Fibroblast of the aortic adventitia (primary cell): ENCODE measurements at places on chromosomes 5 and 9.
A peak's percentile ranks its signal among the peaks of the same experiment; 100 is the strongest.

- peak; percentile 44 for DNase-seq
Observed at GRCh38 chr9:137685741-137686420, 67.1 kb downstream of the EHMT1 start.

GRCh38 chr9:90251316-90251715, 391.3 kb downstream of the DIRAS2 start:
- no peak for DNase-seq

- DNase-seq, result no peak
Observed at GRCh38 chr9:90815183-90815943, 13.7 kb downstream of the SYK start.

DNA sequence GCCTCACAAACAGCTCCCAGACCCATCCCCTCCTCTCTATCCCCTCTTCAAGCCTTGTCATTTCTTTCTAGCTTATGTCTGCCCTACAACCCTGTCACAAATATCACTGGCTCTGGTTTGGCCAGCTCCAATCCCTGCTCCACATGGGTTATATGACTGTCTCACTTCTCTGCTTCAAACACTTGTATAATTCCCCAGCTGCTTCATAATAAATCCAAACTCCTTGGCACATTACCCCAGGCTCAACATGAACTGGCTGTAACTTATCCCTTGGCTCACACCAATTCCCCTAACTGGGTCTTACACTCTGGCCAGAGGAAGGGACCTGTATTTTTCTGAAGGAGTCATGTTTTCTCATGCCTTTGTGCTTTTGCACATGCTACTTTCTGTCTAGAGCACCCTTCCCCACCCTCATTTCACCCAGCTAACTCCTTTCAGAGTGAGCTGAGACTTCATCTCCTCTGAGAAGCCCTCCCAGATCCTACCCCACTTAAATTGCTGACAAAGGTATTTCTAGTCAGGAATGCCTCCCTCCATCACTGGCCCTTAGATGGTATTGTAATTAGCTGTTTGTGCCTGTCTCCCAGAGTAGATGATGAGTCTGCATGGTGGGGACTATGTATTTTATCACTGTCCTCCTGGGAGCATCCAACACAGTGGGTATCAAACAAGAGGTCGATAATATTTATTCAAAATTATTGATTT, 5.3 kb downstream of the PRXL2C start:
- no peak for DNase-seq

DNA sequence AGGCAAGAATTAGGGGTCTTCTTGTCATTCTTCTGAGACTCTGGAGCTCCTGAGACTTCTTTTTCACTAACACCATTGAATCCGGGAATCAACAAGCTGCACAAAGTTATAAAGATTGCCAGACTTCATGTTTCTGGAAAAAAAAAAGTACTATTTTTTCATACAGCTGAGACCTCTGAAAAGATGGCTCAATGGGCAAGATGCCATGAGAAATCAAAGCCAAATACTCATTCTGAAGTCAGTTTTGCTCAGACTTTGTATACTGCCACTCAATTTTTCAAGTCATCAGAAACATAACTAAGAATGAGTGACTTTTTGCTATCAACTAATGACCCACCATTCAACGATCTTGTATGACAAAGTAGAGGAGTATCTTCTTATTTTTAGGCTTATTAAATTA, 512.0 kb downstream of the RAB3C start:
- DNase-seq, result no peak

DNA sequence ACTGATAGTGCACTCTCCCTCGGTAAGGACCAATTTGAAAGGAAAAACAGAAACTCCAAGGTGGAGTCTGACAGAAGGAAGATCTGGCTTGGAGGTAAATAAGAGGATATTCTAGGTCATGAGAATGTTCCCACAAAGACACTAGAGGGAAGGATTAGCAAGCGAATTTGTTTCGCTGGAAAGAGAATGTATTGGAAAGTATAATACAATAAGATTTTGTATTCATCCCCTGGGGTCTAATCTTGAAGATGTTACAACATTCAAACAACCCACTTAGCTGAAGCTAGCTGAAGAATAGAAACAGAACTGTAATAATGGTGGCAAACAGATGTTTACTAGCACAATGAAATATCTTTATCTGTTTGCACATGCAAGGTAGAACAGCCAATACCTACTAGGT, 158.7 kb downstream of the GNAQ start:
- no peak for DNase-seq

DNA sequence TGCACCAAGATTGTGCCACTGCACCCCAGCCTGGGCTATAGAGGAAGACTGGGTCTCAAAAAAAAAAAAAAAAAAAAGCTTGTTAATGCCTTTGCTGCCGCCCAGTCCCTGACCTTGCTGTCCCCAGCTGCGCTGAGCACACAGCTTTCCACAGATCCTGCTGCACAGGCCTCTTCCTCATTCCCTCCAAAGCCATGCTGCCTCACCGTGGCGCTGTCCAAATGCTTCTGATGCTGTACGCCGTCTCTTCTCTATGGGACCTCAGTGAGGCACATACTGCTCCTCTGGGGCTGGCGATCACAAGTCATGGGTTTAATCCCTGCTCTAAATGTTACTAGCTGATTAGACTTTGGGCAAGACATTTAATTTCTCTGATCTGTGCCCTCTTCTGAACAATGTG, 234.1 kb downstream of the FBXL7 start:
- DNase-seq, result no peak

GRCh38 chr9:113177251-113177650, 26.4 kb downstream of the SLC31A2 start:
- DNase-seq, result no peak

GRCh38 chr5:31196309-31196708, 2.8 kb downstream of the CDH6 start:
- DNase-seq, result peak; percentile 68

GRCh38 chr5:171444582-171444981, 25.1 kb downstream of the FGF18 start:
- no peak for DNase-seq

- no peak for DNase-seq
Observed at GRCh38 chr5:176187276-176188062, 50.8 kb upstream of the SIMC1 start.

- no peak for DNase-seq
Observed at GRCh38 chr5:20497356-20497755, 509.4 kb upstream of the CDH18 start.

GRCh38 chr9:79152306-79152705, 419.5 kb upstream of the TLE4 start:
- DNase-seq, result peak; percentile 12

DNA sequence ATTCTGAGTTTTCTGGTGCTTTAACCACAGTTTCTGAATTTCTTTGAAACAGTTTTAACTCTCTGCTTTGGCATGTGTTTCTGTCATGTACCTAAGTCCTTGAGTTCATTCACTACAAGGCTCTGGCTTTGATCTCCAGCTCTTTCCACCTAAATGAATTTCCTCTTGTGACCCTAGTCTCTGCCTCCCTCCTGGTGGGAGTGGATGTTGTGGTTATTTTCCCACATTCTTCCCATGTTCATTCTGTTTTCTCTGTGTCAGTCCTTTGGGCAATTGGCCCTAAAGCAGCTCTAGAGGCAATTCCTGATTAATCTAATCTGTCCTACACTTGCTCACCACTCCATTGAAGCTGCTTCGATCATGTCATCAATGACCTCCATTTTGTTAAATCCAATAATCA, 28.4 kb upstream of the DPYSL3 start:
- no peak for DNase-seq

DNA sequence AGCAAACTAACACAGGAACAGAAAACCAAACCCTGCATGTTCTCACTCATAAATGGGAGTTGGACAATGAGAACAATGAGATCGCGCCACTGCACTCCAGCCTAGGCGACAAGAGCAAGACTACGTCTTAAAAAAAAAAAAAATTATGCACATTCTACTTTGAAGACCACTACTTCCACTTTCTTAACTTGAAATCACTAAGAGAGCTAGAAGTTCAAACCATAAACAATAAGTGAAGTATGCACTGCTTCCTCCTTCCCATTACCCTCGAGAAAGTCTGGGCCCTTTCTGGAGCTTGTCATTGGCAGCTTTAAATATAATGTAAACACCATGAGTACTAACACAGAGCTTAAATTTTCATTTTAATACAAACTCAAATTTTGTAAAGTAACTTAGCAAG, 94.9 kb downstream of the TLE1 start:
- DNase-seq, result no peak

GRCh38 chr9:137956039-137956438, 78.5 kb downstream of the CACNA1B start:
- no peak for DNase-seq

DNA sequence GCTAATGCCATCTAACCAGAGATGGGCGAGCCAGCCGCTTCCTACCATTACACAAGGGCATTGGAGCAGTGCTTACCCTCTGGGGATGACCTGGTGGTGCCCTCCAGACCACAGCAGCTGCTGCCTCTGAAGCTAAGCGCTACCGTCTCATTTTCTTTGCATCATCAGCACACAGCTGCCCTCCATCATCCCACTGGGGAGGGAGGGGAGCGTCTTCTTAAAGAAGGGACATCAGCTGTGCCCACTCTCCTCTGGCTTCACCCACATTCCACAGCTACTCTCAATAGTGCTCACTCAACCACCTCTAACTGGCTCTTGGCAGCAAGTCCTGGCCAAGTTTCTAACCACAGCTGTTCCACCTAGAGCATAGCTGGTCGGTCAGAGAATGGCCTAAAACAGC, 503.4 kb downstream of the NFIB start:
- peak; percentile 67 for DNase-seq

DNA sequence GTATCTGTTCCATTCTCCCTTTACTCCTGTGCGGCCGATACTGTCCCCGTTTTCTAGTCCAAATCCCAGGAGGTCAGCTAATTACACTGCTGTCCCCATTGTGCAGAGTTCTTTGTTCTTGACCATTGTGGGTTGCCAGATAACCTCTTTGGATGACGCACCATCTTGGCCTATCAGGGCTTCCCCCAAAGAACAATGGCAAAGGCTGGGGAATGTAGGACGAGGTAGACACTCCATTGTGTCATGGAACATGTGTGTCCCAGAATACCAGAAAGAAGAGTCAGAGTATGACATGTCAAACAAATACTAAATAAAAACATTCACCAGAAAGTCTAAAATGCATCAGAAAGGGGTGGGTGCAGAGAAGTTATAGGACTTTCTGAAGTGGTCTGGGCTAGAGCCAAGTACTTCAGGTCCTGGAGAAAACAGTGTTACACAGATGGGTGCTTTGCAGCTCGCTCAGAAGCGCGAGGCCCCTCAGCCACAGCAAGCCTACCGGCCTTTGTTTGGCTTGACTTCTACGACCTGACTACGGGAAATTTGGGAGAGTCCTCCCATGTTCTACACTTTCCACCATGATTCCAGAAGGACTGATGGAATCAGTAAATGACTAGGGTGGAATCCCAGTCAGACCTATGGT, 83.2 kb upstream of the SSBP2 start:
- no peak for DNase-seq

- no peak for DNase-seq
Observed at GRCh38 chr5:25500635-25501034, 855.9 kb upstream of the CDH10 start.

DNA sequence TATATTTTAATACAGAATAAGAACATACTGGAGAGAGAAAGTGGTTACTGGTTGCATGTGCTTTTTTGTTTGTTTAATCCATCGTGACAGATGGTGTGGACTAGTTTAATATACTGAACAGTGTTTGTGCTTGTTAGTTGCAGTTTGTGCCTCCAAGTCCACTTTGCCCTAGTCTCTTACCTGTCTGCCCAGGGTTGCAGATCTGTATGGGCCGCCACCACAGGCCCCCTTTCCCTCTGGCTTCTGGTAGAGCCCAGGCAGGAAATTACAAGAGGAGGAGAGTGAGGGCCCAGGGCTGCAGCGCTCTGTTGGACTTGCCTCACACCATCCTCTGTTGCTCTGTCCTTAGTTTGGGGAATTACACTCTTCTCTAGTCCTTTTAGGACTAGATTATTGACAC, 166.4 kb downstream of the KDM4C start:
- no peak for DNase-seq

- DNase-seq, result no peak
Observed at GRCh38 chr9:124415852-124416484, 726 bp upstream of the PSMB7 start.

GRCh38 chr5:72154076-72154756, 46.9 kb downstream of the MAP1B start:
- no peak for DNase-seq

GRCh38 chr9:101097210-101097609, 68.7 kb downstream of the PLPPR1 start:
- no peak for DNase-seq

DNA sequence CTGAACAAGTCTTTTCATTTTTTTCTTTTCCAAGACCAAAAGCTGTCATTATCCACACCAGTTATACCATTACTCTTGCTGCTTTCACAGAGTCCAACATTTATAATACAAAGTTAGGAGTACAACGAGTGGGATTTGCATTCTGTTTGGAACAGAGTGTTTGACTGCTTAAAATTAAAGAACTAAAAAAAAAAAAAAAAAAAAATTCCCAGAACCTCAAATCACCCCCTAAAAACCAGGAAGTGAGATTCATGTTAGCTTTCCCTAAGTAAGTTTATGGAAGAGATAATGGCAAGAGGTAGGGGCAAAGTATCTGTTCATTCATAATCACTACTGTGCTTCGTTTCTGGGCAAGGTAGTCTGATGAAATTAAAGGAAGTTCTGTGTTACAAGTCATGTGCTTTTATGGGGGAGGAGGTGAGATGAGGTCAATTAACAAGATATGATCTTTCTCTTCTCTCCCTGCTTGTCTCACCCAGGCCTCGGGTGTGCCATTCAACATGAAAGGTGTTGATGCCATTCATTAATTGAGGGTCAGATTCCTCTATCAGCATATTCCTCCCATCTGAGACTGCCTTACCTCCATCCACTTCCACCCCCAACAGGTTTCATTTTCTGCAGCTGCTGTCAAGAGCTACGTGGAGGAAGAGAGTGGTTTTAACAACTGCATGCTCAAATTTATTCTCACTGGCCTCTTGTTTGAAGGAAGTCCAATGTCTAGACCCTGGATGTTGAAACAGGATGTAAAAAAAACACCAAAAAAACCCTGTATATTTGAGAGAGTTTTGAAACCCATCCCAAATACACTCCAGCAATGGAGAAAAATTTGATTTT, 58.1 kb downstream of the MARCHF3 start:
- peak; percentile 38 for DNase-seq

DNA sequence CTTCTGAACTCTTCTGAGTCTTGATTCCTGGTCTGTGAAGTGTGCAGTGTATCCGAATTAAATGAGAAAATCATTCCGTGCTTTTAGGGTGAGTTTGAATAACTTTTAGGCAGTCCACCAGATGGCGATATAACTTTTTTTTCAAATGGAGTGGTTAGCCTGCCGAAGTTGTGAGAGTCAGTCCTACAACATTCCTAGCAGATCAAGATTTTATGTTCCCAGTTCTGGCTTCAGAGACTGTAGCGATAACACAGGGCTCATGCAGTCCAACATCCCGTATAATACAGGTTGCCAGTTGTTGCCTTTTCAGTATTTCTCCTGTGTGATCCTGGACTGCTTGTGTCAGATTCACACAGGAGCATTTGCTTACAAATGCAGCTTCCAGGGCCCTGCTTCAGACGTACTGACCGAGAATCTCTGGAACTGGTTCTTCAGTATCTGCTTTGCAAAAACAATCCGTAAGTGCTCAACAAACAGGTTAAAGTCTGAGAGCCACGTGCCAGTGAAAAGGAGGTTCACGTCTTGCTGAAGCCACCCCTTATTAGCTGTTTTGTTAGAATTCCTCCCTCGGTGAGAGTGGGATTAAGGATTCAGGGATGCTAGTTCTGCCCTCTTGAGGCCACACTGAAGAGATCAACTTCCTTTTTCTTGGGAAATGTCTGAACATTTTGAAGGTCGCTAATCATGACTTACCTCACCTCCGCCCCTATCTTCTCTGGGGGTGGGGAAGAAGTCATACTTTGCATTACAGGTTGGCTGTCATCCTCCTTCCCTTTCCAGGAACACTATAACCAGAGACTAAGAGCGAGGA, 22.8 kb downstream of the SMIM3 start:
- peak; percentile 88 for DNase-seq

GRCh38 chr5:671459-672328, 21.5 kb downstream of the TPPP start:
- peak; percentile 41 for DNase-seq
